ENCODE measurements at places on chromosomes 5 and 9. TPM values are rescaled to one million over a fixed set of nuclear protein-coding genes. Genes with fewer than 3 reads are reported as not detected.

CTNND2 gene
- polyA plus RNA-seq: not detected

DNA sequence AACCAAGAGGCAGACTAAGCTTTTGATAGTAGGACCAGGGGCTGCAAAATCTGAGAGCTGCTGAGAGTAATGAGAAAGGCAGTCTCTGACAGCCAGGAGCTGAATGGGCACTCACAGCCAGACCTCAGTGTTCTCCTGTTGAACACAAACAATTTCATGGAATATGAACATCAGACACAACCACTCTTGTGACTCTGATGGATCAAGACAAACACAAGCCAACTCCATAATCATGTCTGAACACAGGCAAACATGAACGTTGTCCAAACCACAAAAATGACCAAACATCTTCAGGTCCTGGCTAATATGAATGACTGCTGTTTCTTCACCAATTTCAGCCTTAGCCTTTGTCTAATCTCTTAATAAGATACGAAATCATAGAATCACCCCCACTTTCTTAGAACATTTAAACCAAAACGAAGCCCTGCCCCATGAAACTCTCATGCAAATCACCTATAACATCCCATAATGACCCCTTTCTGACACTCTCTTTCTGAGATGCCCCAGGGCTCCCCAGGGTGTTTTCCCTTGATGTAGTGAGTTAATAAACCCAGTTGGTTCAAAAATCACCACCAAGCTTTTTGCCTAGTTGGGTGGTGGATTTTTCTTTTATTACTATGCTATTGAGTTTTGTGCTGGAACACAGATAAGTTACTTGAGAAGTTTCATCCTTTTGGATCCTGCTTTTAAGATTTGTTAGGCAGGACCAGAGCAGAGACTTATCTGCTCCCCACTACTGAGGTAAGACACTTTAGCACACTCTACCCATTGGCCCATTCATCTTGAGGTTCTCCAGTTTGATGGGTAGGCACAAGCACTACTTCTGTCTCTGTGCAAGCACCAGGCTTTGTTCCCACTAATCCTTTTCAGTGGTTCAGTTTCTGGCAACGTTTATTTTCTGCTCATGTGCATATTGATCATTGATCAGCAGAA, 5.9 kb upstream of the ERAP2 start:
- H3K4me3 ChIP-seq: no peak overlapping the region
- no peak for DNase-seq
- H3K36me3 ChIP-seq: no peaks in the 10 kb centered on the region
- no peak overlapping the region for H3K27ac ChIP-seq
- H3K4me1 ChIP-seq: peaks cover 54% of the 10 kb centered on the region

CBY3 gene
- polyA plus RNA-seq: not detected

DNA sequence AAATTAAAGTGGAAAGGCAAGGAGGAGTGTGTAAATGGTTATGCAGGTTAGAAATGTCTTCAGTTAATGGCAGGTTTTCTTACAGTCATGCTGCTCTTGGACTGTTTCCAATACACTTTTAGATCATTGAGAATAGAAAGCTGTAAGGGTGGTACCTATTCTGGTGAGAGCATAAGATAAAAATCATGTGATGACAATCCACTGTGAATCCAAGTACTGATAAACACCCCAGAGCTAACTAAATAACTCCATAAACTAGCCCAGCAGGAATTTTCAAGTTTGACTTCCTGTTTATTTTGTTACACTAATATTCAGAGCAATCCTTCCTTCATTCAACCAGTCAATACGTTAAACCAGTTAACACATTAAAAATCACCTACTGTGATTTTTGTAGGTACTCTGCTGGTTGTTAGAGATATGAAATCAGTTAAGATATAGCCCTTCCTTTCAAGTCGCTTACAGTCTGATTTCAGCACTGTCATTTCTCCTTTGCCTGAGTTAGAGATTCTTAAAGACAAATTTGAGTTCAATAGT, 22.6 kb downstream of the VCAN start:
- H3K27me3 ChIP-seq: no peaks in the 10 kb centered on the region
- no peak for DNase-seq
- no peak overlapping the region for H3K27ac ChIP-seq

DNA sequence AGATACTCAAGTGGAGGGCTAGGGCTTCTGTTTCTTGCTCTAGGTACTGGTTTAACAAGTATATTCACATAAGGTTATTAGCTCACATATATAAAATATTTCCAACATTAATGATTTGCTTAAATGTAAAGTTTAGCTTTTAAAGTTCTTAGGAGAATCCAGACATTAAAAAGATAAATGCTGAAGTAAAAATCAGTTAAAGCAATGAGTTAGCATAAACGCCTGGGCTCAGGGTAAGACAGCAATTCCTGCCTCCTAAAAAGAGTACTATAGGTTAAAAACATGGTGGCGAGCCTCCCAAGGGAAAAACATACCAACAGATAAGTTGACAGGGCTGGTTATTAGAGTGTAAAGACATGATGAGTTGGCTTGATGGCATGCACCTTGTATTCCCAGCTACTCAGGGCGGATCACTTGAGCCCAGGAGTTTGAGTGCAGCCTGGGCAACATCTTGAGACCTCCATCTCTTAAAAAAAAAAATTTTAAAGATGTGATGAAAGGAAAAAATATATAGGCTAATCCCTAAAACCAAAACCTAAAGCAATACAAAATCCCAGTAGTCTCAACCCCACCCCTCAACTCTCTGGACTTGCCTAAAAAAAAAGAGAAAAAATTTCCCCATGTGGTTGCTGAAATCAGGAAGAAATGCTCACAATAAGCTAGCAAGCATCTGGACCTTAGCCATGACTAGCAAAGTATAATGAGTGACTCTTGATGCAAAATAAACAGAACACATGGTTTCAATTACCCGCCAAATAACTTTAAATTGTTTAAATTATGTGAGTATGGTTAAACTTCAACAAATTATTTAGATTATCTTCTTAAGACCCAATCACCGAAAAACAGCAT, 3.6 kb downstream of the GOLPH3 start:
- H3K4me3 ChIP-seq: peak overlapping the region; percentile 90
- DNase-seq: no peak
- peaks cover 6% of the 10 kb centered on the region for H3K36me3 ChIP-seq
- H3K4me1 ChIP-seq: peaks cover 68% of the 10 kb centered on the region
- no peaks in the 10 kb centered on the region for H3K27me3 ChIP-seq

DNA sequence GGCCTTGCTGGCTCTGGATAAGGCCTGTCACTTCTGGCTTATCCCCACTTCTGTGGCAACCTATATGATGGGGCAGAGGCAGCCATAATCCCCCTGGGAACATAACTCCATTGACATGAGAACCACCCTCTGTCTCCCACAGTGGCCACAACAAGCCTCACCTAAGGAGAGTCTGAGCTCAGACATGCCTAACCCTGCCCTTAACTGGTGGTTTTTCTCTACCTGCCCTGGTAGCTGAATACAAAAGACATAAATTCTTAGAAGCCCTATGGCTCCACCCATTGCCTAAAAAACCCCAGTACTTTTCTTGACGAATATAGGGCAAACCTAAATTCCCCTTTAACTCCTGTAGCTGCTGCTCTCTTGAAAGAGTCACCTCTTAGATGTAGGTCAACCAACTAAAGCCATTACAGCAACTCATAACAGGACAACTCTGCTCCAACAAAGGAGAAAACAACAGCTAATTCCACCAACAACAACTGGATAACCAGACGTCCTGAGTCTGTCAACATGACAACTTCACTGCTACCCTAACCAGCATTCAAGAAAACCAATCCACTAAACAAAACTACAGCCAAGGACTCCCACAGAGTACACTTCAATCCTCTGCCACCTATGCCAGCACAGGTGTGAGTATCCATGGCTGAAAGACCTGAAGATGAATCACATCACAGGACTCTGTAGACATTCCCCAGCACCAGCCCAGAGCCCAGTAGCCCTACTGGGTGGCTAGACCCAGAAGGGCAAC, 427.7 kb downstream of the PRELID2 start:
- DNase-seq: no peak
- H3K27me3 ChIP-seq: no peaks in the 10 kb centered on the region
- H3K27ac ChIP-seq: no peak overlapping the region
- H3K4me3 ChIP-seq: no peak overlapping the region
- H3K36me3 ChIP-seq: no peaks in the 10 kb centered on the region

C9orf72 gene
- 5.2 TPM for polyA plus RNA-seq

GRCh38 chr5:97102010-97102470, 40.4 kb downstream of the LIX1 start:
- no peak overlapping the region for H3K27ac ChIP-seq
- H3K4me3 ChIP-seq: no peak overlapping the region
- no peaks in the 10 kb centered on the region for H3K27me3 ChIP-seq

DNA sequence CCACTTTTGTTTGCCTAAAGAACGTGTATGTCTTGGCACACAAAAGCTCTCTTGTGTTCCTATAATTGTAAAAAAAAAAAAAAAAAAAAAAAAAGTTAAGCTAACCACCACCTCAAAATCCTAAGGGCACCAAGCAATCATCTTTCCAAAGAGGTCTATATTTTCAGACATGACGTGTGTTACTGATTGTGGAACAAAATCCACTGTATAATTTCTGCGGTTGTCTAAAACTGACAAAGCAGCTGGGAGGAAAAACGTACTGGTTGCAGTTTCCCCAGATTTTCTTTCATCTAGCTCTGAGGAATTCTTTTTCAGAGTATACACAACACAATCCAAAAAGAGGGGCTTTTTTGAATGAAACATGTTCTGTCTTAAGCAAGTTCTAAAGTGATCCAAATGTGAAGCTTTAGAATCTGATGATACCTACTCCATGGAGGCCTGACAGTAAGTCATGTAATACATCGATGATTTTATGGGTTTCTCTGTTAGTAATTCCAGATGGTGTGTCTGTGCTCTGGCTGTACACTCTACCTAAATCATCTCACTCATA, 375.6 kb upstream of the NUDT12 start:
- H3K4me3 ChIP-seq: no peak overlapping the region
- H3K4me1 ChIP-seq: no peaks in the 10 kb centered on the region
- H3K27me3 ChIP-seq: no peaks in the 10 kb centered on the region
- DNase-seq: no peak

TXNDC8 gene
- not detected for polyA plus RNA-seq

DNA sequence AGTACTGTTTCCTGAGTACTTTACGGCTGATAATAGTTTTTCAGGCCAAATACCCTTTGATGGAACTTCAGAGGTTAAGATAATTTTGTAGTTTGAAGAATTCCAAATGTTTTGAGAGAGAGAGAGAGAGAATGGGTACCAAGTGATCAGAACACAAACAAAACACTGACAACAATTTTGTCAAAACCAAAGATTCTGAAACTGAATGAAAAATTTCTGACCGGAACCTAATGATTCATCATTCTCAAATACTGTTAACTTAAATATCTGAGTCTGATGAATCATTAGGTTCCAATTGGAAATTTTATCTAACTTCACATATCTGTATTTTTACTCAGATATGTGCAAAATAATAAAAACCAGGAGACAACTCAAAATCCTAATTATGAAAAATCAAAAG, 4.0 kb downstream of the LMBRD2 start:
- H3K36me3 ChIP-seq: 0 out of 3 replicates have a peak, but pooled peaks cover 2% of the 10 kb centered on the region
- no peak overlapping the region for H3K27ac ChIP-seq
- no peaks in the 10 kb centered on the region for H3K27me3 ChIP-seq
- peaks cover 44% of the 10 kb centered on the region for H3K4me1 ChIP-seq
- DNase-seq: no peak
- H3K4me3 ChIP-seq: no peak overlapping the region

- H3K27me3 ChIP-seq: peaks cover 2% of the 10 kb centered on the region
- no peak for DNase-seq
- no peak overlapping the region for H3K4me3 ChIP-seq
- H3K36me3 ChIP-seq: no peaks in the 10 kb centered on the region
- H3K4me1 ChIP-seq: peaks cover 14% of the 10 kb centered on the region
- H3K27ac ChIP-seq: no peak overlapping the region
Observed at GRCh38 chr5:133483406-133484090, 128.8 kb downstream of the FSTL4 start.
